ENCODE measurements at places on chromosomes 7 and 10.
A peak's percentile ranks its signal among the peaks of the same experiment; 100 is the strongest.

GRCh38 chr10:103685880-103686669 lies 169.3 kb downstream of the SH3PXD2A start:
- DNase-seq: peak; percentile 52

GRCh38 chr7:157527686-157528085 lies 190.9 kb downstream of the DNAJB6 start:
- DNase-seq: no peak

DNA sequence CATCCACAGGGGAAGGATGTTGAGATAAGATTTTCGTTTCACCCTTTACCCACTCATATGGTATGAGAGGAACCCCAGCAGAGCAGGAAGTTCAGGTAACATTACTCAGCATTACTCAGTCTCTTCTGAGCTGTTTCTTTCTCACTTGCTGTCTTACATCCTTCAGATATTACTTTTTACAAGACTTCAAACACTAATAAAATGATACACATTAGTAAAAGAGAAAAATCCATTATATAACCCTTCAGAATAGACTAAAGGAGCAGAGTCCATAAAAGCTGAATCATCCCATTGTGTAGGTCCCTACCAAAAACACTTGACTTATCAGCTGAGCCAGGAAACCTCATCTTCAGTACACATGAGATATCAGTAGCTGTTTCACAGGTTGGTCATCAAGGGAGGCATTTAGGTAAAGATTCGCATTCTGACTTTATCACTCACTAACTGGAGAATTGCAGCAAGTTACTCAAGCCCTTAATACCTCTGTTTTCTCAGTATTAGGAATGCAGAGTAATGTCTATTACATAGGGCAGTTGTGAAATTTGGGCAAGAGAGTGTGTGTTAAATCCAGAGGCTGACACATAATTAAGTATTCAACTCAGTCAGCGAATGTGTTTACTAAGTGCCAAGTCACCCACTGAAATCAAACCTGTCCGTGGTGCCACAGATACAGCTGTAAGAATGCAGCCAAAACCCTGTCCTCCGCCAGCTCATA lies 44.7 kb downstream of the KLF6 start:
- no peak for DNase-seq

GRCh38 chr7:41917-42565 lies 150.3 kb upstream of the FAM20C start:
- no peak for DNase-seq

DNA sequence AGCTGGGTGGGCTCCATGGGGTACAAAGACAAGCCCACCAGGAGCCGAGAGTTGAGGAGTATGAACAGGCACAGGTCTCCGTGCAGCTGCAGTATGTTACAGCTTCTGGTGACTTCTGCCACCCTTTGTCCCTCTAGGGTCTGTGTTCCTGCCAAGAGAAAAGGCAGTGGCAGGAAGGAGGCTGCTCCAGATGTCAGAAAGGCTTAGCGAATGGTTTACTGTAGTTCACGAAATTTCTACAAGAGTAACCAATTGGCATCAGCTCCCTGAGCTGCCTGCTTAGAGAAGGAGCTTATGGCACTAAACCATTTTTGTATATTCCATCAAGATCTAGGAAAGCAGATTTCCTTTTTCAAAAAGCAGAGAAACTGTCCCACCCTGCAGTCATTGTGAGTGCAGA lies 48.2 kb upstream of the TMEM72 start:
- DNase-seq: no peak

DNA sequence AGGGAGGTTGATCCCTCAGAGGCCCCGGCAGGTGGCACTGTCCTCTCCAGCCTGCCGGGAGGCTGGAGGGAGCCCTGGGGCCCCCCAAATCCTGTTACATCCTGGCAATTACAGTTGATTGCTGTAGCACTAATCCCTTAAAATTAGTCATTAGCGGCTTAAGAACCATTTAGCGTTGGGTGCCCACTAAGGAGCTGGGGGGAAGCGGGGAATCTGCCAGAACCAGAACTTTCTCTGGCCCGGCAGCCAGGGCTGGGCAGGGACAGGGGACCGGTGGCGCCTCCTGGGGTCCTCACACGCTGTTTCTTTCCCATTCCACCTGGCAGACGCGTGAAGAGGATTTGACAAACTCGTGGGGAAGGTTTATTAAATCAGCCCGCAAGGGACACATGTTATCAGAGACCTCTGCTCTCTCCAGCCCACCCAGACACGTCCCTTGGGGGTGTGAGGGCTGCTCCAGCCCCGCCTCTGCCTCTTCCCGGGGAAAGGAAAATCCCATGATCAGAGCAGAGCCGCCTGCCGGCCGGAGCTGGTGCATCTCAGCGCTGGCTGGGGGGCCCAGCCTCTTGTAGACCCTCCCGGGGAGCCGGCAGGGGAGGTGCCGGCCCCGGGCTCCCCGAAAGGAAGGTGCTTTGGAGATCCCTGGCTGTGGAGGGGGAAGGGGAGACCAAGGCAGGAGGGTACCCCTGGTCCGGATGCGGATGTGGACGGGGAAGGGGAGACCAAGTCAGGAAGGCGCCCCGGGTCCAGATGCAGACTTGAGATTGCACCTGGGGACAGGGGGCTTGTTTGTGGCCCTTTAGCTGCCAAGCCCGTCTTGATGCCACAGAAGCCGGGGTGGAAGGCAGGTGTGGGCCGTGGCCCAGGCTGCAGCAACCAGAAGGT lies 142.7 kb downstream of the ELFN1 start:
- no peak for DNase-seq

- DNase-seq: no peak
Observed at GRCh38 chr10:84665883-84666463, 337.6 kb downstream of the CCSER2 start.

GRCh38 chr10:84945791-84946190 lies 617.4 kb downstream of the CCSER2 start:
- no peak for DNase-seq

DNA sequence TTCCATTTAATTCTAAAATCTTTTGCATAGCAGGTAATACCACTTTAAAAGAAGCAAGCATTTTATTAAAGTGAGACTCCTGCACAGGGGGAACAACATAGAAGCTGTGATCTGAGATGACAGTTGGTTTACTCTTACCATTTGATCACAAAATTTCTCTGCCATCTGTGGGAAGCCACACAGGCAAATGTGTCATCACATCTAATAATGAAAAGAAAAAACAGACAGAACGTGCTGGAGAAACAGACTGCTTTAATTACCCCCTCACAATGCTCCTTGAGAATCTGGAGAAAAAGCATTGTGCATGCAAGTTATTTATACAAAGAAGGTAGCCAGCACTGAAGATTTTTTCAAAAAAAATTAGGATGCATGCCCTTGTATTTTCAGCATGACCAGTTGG lies 165.2 kb upstream of the PTER start:
- no peak for DNase-seq

GRCh38 chr7:43750016-43750887 lies 8.2 kb upstream of the BLVRA start:
- DNase-seq: no peak

DNA sequence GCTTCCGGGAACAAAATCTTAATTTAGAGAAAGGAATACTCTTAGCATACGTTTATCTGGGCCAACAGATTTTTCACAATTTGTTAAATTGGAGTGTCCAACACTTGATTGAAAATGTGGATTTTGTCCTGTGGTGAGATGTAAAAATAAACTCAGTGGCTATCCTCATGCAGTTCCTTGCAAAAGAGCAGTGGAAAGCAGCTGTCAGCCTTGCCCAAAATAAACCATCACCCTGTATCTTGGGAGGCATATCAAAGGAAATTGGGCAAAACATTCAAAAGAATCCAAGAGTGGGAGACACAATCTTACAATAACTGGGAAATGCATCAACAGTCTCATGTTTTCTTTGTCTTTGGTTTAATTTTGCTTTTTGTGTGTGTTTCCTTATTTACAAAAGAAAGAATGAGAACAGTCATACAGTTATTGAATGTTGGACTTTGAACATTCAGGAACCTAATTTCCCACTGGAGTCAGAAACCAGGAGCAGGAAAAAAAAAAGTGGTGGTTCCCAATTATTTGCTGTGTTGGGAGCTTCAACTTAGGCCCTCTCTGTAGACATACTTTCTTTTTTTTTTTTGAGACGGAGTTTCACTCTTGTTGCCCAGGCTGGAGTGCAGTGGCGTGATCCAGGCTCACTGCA lies 44.4 kb upstream of the DGKI start:
- DNase-seq: no peak

DNA sequence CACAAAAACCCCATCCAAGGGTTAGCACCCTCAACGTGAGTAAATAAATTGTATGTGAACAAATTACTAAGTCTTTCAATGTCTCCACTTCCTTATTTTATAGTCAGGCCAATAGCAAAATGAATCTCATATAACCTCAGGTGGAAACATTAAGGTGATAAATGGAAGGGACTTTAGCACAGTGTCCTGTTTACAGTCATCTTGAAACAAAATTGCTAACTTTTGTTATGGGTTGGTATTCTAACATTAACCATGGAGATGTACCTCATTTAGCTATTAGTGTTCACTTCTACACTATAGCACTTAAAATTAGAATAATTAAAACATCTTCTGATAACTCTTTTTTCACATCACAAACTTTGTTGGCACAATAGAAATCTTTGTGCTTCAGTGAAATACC lies 255.8 kb upstream of the CNTNAP2 start:
- DNase-seq: no peak

GRCh38 chr10:63206576-63206975 lies 73.4 kb downstream of the NRBF2 start:
- no peak for DNase-seq

DNA sequence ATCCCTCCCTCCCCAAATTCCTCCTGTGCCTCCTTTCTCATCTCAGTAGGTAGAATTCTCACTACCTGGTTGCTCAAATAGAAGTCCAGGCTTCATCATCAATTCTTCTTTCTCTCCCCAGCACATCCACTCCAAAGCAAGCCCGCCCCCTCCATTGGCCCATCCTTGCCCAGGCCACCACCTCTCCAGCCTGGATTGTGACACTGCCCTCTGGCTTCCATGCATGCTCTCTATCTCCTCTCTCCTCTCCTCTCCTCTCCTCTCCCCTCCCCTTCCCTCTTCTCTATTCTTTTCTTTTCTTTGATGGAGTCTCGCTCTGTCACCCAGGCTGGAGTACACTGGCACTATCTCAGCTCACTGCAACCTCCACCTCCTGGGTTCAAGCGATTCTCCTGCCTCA lies 144.9 kb downstream of the UBE2H start:
- DNase-seq: no peak

- DNase-seq: no peak
Observed at GRCh38 chr7:34487391-34488115, 170.5 kb upstream of the NPSR1 start.

GRCh38 chr7:55021053-55021452 lies 2.2 kb downstream of the EGFR start:
- DNase-seq: no peak

DNA sequence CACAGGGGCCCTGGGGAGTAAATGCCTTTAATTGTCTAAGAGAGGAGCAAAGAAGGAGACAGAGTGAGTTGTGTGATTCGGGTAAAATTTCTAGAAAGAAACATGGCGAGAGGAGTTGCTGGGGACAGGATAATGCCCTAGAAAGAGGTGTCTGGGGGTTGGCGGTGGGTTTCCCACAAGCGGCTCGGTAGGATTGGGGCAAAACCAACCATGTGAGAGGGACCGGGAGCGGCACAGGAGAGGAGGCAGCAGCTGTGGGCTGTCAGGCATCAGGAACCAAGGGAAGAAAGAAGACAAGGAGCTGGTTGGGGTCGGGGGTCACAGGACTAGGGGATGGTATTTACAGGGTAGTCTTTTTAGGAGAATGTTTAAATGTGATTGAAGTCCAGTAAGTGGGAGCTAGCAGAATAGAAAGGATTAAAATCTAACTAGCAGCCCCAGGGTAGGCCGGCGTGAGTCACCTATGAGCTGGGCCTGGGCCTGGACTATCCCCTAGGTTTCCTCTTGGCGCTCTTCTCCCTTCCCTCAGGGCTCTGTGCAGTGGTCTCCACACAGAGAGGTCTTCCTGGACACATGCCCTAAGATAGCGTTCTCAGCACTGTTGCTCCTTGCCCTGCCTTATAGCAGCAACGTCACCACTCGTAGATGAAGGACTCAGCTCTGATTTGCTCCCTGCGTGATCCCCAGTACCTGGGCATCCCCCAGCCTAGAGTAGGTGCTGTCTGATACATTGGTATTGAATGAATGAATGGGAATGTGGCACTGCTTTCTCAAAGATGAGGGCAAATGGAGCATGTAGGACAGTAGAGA lies 32.6 kb downstream of the IKZF1 start:
- no peak for DNase-seq

- no peak for DNase-seq
Observed at GRCh38 chr10:103668351-103669242, 175.1 kb downstream of the NEURL1 start.

DNA sequence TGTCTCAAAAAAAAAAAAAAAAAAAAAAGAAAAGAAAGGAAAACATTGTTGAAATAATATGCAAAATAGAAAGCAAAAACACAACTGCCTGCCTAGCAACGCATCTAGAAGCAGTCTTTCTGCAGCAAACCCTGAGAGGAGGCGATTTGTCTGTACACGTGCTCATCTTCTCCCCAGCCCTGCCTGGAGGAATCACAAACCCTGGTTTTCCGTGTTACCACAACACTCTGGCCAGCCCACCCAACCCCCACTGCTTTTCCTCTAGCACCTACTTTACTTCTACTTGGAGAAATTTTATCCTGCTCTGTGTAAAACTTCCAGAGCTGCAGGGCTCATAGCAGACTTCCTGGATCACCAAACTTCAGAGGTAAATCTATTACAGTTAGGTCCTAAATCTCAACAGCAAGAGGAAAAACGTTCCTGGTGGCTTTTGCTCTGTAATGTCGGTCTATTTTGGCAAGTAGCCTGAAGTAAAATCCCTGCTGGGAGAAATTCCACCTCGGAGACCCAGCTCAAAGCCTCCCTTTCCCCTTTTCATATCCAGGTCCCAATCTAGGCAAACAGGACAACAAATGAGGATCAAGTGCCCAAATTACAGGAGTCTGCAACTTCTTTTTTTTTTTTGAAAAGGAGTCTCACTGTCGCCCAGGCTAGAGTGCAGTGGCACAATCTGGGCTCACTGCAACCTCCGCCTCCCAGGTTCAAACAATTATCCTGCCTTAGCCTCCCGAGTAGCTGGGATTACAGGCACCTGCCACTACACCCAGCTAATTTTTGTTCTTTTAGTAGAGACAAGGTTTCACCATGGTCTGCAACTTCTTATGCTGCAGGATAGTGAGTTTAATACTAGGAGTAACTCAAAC lies 91.6 kb downstream of the DNMBP start:
- DNase-seq: no peak

- DNase-seq: no peak
Observed at GRCh38 chr7:146922782-146923181, 806.2 kb downstream of the CNTNAP2 start.

GRCh38 chr10:72886621-72887020 lies 6.9 kb upstream of the OIT3 start:
- DNase-seq: no peak

DNA sequence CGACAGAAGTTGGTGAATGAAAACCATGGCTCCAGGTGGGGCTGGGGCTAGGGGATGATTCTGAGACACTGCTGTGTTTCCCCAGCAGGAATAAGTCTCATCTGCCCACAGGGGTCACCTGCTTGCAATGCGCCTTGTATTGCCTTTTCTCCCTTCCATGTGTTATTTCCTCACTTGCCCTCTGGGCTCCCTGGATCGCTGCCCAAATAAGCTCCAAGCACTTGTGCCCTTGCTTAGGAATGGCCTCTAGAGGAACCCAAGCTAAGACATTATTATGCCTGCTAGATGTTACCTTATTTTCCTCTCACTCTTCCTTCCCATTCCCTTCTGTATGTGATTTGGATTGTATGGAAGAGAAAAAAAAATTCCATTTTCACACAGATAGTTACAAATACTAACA lies 24.8 kb upstream of the PLPP4 start:
- DNase-seq: no peak
